ENCODE measurements at places on chromosomes 16 and 17. TPM values are rescaled to one million over a fixed set of nuclear protein-coding genes. Genes with fewer than 3 reads are reported as not detected.

CNTNAP4 gene
- total RNA-seq, result not detected

IGFBP4 gene
- 67.7 TPM for total RNA-seq

KCNJ18 gene
- total RNA-seq, result not detected

RNU2-1 gene
- not detected for total RNA-seq

DNA sequence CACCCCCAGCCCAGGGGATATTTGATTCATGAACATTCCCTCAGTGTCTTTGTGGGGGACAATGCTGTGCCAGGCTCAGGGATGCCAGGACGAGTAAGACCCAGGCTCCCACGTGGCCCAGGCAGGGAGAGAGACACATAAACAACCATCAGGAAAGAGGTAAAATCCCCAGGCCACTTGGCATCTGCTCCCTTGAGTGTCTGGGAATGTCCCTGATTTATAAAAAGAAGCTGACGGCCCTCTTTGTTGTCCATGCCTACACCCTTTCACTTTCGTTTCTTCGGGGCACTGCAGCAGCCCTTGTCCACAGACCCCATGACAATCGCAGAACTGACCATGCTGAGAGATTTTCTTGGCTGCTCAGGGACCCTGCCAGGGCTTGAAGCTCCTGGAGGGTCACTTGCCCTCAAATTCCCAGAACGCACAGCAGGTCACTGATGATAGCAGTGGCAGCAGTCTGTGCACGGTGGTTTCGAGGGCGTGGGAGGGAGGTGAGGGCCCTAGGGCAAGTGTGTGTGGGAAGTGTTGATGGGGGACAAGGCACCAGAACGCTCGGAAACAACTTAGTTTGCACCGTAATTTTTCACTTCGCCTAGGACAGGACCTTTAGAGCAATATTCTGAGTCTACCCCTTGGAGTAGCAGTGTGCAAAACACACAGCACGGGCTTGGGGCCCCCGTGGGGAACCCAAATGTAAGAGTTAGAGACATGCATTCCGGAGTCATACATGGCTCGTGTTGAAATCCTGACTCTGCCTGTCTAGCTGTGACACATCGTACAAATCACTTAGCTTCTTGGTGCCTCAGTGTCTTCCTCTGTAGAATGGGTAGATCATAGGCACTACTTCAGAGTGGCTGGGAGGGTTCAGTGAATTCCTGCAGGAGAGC lies 4.7 kb downstream of the NOD2 start:
- DNase-seq, result peak; percentile 54

- no peak for DNase-seq
Measured at GRCh38 chr16:18959031-18959505, 24.7 kb upstream of the TMC7 start.

DNA sequence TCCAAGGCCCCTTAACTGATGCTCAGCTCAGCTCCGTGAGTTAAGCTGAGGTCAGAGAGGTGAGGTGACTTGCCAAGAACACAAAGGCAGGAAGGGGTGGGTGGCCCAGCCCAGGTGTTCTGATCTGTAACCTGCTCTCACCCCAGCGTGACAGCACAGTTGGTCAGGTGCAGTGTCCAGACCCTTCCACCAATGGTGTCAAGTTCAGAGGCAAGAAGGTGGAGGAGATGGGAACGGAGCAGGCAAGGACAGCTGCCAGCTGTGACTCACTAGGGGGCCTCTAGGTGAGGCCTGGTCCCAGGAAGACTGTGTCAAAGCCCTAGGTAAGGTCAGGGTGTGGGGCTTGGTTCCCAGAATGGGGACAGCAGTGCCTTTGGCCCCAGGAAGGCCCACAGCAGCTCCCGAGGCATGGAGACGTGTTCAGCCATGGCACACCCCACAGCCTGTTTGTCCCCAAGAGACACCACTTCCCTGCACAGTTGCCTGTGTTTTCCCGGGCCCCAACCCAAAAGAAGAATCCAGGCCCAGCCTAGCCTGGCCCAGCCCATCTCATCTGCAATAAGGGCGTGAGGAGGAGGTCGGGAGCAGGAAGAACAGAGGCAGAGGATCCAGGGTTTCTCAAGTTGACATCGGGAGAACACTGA lies 7.2 kb downstream of the WFIKKN2 start:
- no peak for DNase-seq

DNA sequence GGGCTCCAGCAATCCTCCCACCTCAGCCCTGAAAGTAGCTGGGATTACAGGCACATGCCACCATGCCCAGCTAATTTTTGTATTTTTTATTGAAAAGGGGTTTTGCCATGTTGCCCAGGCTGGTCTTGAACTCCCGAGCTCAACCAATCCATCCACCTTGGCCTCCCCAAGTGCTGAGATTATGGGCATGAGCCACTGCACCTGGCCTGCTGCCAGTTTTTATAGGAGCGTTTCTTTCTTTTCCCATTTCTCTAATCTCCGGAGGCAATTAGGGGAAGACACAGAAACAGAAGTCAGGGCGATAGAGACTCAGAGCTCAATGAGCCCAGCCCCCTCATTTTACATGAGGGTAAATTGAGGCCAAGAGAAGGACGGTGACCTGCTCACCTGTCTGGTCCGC lies 10.4 kb downstream of the MGAT5B start:
- no peak for DNase-seq

DNA sequence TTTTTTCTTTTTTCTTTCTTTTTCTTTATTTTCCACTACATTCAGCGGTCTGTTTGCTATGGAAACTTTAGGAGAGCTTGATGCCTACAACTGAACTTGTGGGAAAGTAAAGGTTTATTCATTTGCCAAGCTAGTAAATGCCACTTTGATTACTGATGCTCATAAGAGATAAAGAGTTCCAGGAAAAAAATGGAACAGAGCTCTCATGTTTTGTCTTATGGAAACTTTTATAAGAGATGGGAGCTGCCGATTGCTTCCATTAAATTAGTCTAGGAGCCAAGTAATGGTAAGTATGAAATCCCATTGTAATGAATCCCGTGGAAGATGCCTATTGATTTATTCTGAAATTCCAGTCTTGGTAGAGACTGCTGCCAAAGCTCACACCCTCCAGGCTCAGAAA lies 7.1 kb downstream of the ANKFN1 start:
- no peak for DNase-seq

DNA sequence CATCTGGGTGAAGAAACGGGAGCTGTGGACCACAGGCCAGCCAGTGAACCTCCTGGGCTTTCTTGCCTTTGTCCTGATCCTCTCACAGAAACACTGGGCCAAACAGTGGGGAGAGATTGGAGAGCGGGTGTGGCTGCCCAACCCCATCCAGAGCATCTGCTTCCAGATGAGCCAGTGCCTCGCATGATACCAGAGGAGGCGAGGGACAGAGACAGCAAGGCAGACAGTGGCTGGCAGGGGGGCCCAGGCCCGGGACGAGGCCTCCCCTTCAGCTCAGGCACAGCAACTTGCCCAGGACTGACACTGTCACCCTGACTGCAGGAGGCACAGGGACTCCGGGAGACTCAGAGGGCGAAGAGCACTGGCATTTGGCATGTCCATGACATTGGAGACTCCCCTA lies 12.0 kb downstream of the ARHGEF15 start:
- DNase-seq, result no peak

DNA sequence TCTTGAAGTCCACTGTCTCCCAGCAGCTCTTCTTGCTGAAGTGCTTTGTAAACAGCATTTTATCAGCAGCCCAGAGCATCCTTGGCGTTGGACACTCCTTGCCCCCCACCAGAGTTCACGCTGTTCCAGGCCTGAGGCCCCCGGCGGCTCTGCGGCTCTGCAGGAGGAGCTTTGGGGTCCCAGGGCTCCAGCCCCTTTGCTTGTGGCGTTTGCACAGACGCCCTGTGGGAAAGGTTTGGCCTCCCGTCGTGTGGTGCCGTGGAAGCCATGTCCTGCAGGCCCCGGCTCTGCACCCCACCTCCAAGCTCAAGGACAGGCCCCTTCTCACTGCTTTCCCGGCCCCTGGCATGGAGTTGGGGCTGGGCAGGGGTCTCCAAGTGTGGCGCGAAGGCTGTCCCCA lies 14.1 kb downstream of the METRNL start:
- no peak for DNase-seq

DNA sequence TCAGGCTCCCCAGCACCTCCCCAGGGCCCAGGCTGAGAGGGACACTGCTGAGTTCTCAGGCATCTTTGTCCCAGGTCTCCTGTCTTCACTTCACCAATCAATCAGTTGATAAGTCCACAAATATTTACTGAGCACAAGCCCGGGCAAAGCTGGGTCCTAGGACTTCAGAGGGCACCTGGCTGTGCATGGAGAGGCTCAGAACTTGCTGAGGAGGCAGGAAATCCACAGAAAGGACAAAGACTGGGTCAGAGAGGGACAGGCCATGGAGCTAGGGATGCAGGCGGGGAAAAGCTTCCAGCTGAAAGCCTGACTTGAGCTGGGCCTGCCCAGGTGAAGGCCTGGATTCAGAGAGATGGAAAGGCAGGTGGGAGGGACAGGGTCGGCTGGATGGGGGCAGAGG lies 33.2 kb upstream of the C1QL1 start:
- no peak for DNase-seq

- DNase-seq, result no peak
Measured at GRCh38 chr16:3590736-3591435, 13.7 kb upstream of the NLRC3 start.

DNA sequence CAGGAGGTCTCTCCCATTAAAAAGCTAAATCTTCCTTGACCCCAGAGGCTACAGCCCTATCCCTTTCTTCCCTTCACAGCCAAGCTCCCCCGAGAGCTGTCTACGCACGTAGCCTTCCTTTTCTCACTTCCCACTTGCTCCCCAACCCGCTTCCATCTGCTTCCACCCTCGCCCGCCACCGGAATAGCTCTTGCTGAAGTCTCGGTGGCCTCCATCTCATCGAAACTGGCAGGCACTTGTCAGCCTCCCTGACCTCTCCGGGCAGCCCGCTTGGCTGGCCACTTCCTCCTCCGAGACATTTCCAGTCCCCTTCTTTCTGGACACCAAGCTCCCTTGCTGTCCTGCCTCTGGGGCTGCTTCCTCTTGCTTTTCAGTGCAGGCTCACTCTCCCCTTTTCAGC lies 10.7 kb upstream of the EPOP start:
- no peak for DNase-seq

All from epithelial cell of proximal tubule (primary cell).